Forelimb muscle (tissue), 1 donor: ENCODE measurements at places on chromosomes 11 and 22. TPM values are rescaled to one million over a fixed set of nuclear protein-coding genes. Genes with fewer than 3 reads are reported as not detected.

GRCh38 chr22:22133910-22134309 is 110.7 kb upstream of the VPREB1 start:
- no peak for DNase-seq

GRCh38 chr22:20086101-20086599 is 6.1 kb downstream of the DGCR8 start:
- DNase-seq = no peak

DNA sequence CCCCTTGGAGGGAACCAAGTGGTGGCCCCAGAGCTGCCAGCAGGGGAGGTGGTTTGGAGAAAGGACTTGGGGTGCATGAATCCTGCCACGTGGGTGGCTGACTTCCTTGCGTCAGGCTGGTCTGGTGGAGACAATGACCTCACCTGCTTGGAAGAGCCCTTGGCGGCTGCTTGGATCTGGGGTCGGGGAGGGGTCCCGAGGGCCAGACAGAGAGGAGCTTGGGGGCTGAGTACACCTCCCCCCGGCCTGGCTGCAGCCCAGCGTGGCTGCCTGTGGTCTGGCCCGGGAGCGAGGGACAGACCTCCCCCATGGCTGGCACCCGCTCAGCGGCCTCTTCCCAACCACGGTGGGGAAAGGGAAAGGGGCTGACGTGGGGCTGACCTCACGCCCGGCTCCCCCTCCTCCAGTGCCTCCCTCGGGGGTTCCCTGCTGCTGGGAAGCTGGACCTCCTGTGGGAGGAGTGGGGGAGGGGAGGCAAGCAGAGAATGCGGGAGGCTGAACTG is 13.8 kb downstream of the LIF start:
- DNase-seq = no peak

DNA sequence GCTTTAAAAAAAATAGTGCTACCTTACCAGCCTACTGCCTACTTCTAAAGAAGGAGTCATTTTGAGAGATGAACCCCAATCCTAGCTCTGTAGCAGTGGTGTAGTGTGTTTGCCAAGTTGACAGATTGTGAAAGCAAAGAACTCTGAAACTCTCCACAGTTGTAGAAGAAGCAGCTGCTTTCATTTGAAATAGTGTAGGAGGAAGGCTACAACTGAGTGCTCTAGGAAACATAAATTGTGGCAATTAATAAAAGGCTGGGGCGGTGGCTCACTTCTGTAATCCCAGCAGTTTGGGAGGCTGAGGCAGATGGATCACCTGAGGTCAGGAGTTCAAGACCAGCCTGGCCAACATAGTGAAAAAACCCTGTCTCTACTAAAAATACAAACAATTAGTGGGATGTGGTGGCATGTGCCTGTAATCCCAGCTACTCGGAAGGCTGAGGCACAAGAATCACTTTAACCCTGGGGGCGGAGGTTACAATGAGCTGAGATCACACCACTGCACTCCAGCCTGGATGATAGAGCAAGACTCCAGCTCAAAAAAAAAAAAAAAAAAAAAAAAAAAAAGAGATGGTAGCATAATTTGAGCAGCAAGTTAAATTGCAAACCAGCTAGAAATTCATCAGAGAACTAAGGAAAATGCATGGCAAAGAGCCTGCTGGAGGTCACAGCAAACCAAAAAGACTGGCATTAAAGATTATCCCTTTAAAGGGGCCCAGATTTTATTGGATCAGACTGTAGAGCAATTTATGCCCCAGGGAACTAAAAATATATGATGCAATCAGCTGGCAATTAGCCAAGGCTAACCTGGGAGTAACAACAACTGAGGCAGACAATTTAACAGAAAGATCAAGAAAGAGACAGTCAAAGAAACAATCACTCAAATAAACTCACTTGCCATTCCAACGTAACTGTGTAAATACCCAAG is 112.6 kb downstream of the LUZP2 start:
- DNase-seq = no peak

DNA sequence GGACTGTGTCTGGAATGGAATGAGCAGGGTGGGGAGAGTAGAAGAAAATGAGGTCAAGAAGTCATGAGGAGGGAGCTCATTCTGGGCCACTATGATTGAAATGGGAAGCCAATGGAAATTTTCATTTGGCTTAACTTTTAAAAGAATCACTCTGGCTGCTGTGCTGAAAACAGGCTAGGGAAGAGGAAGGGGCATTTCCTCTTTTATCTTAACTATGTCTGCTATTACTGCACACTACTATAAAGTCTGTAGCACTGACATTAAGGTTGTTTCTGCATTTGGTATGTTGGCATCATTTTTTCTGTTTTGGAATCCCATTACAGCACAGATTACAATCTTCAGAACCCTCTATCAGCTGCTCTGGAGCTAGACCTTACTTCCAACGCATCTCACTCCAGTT is 8.2 kb downstream of the PATL1 start:
- DNase-seq = no peak

GRCh38 chr22:20109411-20110358 is 6.2 kb upstream of the RANBP1 start:
- no peak for DNase-seq

GRCh38 chr11:40647295-40647694 is 812.2 kb downstream of the LRRC4C start:
- DNase-seq = no peak

DNA sequence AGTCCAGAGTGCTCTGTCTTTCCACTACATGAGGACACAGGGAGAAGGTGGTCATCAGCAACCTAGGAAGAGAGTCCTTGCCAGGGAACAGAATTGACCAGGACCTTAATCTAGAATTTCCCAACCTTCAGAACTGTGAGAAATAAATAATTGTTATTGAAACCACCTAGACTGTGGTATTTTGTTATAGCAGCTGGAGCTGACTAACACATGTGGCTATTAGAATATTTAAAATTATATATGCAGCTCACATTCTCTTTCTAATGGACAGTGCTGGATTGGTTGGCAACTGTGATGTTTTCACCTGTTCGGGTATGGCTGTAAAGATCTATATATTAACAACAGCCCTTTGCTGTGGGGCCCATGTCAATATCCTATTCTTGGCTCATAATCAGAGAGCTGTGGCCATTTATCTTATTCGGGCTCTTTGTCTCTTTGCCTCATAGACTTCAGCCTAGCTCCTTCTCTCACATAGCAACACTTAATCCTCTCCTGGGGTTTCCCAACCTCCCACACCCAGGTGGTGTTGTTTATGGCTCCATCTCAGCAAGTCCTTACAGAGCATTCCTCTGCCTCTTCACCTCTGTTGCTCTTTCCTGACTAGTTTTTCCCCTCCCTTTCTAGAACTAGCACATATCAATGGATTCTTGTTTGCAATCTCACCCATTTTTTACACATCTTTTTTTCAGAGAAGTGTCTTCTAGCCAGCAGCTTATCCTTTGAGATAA is 46.4 kb upstream of the AMOTL1 start:
- DNase-seq = no peak

DNA sequence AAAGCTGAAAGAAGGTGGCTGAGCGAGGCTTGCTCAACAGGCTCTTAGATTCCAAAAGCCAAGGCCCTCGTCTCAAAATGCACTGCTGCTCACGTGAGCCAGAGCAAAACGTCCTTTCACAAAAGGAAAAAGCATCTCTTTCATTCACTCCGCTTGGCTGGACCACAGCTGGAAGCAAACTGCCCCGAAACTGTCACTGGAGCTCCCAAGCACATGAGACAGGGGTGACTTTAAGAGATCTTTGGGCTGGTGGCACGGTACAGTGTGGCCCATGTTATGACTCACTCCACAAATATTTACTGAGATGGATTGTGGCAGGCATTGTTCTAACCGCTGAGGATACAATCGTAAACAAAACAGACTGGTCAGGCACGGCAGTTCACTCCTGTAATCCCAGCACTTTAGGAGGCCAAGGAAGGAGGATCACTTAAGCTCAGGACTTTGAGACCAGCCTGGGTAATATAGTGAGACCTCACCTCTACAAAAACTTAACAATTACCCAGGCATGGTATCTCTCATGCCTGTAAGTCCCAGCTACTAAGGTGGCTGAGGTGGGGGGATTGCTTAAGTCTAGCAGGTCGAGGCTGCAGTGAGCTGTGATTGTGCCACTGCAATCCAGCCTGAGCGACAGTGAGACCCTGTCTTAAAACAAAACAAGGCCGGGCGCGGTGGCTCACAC is 3.6 kb downstream of the PLA2G6 start:
- no peak for DNase-seq

DNA sequence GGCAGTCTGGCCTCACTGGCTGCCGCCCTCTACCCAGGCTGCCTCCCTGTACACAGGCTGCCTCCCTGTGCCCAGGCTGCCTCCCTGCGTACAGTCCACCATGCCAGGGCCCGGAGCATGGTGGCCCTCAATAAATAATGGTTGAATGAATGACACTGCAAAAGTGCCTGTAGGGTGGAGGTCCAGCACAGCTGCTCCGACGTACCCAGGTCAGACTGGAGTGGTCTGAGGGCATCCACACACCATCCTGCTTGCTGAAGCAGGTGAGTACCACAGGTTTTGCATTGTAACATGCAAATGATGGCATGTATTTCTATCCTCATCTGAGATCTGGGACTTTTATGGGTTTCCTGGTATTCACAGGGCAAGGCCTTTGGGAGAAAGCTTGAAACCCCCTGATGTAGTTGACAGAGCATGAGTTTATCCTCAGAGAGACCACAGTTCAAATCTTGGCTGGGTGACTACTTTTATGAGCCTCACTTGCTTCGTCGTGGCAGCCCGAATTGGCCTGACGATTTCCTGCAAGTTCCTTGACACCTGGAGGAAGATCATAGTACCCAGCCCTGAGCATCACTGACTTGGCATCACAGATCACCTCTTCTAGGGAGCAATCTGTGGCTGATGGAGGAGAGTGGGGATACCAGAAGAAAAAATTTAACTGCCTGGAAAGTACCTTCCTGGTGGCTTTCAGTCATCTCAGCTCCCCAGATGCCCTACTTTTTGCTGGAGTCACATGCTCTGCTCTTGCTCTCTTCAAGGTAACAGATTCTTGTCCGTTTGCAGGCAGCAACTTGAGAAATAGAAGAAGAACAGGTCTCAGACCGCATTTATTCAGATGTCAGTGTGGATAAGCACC is 16.0 kb upstream of the CYB5R3 start:
- DNase-seq = no peak

DNA sequence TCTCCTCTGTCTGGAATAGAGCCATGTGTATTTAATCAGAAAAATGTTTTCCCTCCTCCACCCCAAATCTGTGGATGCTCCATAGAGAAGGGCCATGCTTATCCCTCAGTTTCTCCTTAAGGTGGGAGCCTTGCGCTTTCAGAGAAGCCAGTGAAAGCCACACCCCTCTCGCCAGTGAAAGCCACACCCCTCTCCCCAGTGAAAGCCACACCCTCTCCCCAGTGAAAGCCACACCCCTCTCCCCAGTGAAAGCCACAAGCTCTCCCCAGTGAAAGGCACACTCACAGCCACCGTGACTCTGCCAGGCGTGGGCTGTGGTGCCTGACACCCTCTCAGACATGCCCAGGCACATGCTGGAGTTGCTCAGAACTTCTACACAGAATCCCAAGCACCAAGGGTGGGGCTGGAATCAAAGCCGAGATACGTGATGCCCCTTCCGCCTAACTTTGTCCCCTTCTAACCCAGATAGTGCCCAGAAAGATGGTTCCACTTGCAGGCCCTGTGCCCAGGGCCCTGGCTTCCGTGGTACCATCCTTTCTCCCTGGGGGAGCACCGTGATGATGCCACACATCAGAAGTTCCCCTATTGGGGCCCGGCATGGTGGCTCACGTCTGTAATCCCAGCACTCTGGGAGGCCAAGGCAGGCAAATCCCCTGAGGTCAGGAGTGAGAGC is 16.5 kb upstream of the PRR5 start:
- DNase-seq = no peak

GRCh38 chr22:24938741-24939341 is 7.7 kb downstream of the LHFPL7 start:
- DNase-seq = no peak

The APLNR gene
- polyA plus RNA-seq = 86.9 TPM

The TREH gene
- polyA plus RNA-seq = 0.19 TPM

The MRGPRF gene
- polyA plus RNA-seq = 18.3 TPM

The SYT7 gene
- 3.3 TPM for polyA plus RNA-seq

The ARHGAP1 gene
- polyA plus RNA-seq = 33.8 TPM
